Hematopoietic multipotent progenitor cell treated with erythropoietin and hydrocortisone succinate and interleukin-3 and kit ligand, for 17 days (in vitro differentiated cells): ENCODE measurements at places on chromosomes 2 and 18.
A peak's percentile ranks its signal among the peaks of the same experiment; 100 is the strongest.

GRCh38 chr2:70340761-70341476, 39.1 kb upstream of the FAM136A start:
- peak; percentile 49 for DNase-seq

- no peak for DNase-seq
These were observed 102.4 kb downstream of the ASB1 start for GRCh38 chr2:238528953-238529781.

DNA sequence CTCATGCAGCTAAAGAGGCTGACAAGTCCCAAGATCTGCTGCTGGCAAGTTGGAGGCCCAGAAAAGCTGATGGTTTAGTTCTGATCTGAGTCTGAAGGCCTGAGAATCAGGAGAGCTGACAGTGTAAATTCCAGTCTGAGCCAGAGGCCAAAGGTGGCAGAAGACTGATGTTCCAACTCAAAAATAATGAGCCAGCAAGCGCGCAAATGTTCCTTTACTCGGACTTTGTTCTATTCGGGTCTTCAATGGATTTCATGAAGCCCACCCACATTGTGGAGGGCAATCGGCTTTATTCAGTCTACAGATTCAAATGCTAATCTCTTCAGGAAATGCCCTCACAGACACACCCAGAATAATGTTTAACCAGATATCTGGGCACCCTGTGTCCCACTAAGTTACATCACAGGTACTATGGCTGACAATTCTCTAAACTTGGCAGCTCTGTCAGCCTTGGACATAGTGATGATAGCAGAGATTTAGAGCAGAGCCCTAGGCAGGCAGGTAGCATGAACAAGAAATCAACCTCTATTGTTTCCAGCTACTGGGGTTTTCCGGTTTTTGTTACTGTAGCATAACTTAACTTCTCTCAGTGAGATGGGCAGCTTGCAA, 318.5 kb downstream of the HRH4 start:
- no peak for DNase-seq

- no peak for DNase-seq
These were observed 5.0 kb upstream of the UNC80 start for GRCh38 chr2:209766613-209767012.

DNA sequence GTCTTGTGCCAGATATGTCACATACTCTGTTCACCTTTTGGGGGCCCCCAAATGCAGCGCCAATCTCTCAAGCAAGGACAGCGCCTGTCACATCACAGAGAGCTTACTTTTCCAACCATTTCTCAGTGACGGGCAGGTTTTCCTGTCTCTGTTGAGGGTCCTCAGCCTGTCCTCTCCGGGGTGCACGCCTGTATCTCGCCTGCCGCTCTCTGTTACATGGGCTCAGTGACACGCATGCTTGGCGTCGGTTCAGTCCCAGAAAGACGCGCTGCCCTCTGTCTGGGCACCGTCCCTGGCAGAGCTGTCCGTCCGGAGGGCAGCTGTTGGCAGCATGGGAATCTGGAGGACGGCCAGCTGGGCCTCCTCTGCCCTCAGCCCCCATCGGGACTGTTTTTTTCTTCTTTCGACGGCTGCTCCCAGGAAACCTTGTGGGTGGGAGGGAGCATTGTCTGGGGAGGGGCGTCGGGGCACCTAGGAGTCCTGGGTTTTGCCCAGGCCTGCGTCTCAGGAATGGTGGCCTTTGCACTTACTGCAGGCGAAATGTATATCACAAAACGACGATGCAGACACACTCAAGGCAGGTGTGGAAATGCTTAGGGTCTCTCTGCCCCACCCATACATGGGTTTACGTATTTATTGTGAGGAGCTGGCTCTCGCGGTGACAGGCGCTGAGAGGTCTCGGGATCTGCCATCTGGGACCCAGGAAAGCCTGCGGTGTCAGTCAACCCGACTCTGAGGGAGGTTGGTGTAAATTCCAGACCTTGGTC, 30.9 kb downstream of the RTP5 start:
- DNase-seq = no peak

GRCh38 chr2:4628998-4629501, 925.7 kb downstream of the DCDC2C start:
- no peak for DNase-seq

DNA sequence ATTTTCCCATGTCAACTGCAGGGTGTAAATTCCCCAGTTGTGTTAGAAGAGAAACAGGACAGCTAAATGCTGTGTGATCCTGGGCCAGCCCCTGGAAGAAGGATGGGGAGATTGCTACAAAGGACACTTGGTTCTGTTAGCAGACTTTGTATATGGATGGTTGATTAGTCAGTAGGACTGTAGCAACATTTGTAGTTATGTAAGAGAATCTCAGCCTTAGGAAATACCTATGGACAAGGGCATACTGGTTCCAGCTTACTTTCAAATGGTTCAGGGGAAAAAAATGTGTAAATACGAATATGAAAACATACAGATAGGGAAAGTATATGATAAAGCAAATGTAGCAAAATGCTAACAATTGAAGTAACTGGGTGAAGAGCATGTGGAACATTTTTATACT, 47.6 kb downstream of the GNAL start:
- DNase-seq = no peak

DNA sequence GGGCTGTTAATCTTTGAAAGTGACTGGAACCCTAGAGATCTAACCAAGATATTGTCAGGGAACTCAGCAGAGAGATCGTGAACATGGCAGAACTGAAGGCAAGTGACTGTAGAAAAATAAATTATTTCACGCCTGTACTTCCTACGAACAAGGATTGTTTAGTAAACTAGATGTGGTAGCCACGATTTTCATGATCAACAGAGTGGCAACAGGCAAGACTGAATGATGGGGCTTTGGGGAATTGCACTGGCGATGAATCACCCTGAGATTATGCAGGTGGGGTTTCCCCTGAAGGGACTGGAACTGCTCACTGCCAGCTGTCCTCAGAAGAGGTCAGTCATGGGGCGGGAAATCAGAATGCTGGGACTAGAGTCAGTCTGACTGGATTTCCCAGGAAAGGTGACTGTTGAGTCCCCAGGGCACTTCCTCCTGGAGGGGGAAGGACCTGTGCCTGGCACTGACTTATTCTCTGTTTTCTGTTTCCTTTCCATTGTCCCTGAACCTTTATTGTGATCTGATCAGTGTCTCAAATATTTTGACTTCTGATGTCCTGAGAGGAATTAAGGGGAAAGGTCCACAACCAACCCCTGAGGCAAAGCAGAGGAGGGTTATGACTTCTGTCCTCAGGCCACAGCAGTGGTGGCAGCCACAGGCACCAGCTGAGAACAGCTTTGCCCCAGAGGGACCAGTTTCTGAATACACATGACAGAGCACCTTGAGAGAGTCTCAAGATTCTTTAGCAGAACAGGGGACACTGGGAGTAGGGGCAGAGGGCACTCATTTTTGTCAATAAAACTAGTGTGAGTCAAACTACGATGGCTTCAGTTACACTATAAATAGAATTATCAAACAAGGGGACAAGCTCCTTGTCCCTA, 70.0 kb downstream of the NAB1 start:
- no peak for DNase-seq
